ENCODE measurements at places on chromosomes 3 and 15. TPM values are rescaled to one million over a fixed set of nuclear protein-coding genes. Genes with fewer than 3 reads are reported as not detected.

The LPP gene
- 11.7 TPM for total RNA-seq

The ERC2 gene
- 59.7 TPM for total RNA-seq

The RLBP1 gene
- total RNA-seq: 2.3 TPM

The KLHL40 gene
- total RNA-seq: not detected

The UROC1 gene
- total RNA-seq: not detected

The KBTBD13 gene
- not detected for total RNA-seq

The TIPARP gene
- total RNA-seq: 34.0 TPM

The CKMT1A gene
- total RNA-seq: 5.6 TPM

The HTR3E gene
- total RNA-seq: not detected

DNA sequence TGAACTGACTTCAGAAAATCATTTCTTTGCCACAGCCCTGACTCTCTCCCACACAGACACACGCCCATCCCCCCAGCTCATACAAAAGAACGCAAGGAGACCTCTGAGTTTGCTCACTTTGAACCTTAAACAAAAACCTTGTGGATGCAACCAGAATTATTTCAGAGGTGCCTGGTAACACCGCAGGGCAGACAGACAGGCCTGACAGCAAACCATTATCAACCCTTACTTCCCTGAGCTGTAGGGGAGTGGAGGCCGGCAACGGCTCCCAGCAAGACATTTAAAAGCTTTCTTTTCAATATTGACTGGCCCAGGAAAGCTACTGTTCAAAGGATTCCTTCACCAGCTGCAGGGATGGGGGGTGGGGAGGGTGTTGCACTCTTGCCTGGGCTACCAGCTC lies 2.0 kb upstream of the EFCC1 start:
- DNase-seq: no peak

DNA sequence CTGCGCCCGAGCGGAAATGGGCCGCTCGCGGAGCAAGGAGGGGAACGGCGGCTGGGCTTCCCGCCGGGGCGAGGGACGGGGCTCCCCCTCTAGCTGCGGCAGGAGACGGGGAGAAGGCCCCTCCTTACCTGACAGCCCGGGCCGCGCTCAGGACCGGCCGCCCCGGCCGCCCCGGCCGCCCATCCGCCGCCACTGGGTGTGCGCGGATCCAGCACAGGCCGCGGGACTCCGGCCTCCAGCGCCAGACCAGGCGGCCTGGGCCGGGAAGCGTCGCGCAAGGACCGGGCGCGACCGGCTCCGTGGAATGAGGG lies 296 bp downstream of the TPRA1 start:
- DNase-seq: peak; percentile 40

DNA sequence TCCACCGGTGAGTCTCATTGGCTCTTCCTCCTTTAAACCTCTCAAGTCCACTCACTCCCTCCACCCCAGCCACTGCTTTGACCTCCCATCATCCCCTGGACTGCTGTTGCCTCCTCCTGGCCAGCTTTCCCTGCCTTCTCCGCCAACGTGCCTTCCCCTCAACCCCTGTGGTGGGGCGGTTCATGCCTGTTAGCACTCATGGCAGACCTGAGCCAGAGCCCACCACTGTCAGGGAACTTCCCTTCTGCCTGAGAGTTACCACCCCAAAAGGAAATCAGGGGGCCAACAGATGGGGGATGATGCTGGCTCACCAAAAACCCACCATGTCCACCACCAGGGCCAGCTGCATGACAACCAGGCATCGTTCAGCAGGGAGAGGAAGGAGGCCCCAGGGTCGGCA lies 44.2 kb upstream of the SLC6A1 start:
- no peak for DNase-seq

DNA sequence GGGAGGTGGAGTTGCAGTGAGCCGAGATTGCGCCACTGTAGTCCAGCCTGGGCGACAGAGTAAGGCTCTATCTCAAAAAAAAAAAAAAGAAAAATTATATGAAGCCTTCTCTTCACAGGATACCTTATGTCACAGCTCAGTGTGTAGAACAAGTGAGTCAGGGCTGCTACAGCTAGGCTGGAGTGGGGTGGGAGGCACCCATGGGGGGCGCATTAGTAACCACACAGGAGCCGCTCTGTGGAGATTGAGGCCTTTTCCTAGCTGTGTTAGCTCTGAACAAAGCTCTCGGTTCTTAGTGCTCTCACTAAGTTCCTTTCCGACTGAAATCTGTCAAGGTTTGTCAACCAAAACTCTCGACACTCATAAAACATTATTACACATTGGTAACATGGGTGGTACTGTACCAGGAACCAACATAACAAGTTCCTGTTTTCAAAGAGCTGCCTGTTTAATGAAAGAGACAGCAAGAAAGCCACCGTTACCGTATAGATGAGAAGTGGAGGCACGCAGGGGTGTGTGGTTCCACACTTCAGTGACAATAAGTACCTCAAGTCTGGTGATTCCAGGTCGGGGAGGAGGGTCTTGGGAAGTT lies 4.5 kb downstream of the LRRC31 start:
- no peak for DNase-seq

GRCh38 chr3:62133015-62133414 lies 240.3 kb downstream of the FEZF2 start:
- DNase-seq: no peak

- DNase-seq: no peak
Observed at GRCh38 chr3:162544246-162544645, 1047.6 kb downstream of the OTOL1 start.

DNA sequence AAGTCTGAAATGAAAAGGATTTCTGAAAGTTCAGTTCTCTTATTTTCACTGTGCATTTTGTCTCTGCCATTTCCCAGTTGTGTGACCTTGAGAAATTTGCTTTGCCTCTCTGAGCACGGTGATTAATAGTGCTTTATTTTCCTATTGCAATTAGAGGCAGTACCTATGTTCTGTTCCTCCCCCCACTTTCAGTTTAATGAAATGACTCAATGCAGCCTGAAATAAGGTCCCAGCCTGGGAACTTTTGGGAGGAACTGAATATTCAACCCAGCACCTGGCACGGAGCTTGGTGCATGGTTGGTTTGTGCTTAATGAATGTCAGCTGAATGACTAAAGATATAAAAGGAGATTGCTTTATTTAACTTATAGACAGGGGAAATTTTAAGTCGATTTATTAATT lies 352.6 kb downstream of the PDCD6IP start:
- no peak for DNase-seq

DNA sequence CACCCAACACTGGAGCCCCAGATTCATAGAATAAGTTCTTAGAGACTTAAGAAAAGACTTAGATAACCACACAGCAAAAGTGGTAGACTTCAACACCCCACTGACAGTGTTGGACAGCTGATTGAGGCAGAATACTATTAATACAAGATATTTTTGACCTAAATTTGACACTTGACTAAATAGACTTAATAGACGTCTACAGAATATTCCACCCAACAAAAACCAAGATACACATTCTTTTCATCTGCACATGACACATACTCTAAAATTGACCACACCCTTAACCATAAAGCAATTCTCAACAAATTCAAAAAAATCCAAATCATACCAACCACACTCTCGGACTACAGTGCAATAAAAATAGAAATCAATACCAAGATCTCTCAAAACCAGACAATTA lies 179.8 kb upstream of the TPM1 start:
- DNase-seq: no peak

DNA sequence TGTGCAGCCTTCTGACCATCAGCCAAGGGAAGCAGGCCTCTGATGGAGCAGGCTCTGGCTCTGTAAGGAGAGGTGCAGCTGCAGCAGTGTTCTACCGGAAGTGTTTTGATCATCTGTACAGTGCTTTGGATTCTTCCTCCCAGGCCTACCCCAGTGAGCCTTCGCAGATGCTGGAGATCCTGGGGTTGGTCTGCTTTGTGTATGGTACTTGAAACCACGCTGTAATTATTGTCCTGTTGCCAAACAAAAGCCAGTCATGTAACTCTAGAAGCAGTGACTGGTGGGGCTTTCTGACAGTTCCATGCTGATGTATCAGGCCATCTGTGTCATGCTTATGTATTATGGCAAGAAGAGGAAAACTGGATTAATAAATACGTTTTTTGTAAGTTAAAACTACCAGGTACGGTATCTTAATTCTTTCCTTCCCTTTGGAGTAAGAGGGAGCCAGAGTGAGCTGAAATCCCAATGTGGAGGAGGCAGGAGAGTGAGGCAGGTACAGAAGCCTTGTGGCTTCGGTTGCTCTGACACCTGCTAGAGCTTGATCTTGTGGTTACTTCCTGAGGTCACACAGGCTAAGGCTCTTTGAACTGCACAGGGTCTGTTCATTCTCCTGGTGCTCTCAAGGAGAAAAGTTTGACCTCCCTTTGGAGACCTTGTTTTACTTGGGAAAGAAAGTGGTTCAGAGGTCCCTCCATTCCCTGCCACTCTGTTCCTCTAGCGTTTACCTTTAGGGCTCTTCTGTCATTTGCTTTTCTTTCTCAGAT lies 3.7 kb downstream of the TMEM42 start:
- no peak for DNase-seq

- no peak for DNase-seq
Observed at GRCh38 chr15:101437209-101437608, 52.3 kb downstream of the PCSK6 start.

GRCh38 chr3:56302417-56302816 lies 165.8 kb downstream of the ERC2 start:
- DNase-seq: no peak

DNA sequence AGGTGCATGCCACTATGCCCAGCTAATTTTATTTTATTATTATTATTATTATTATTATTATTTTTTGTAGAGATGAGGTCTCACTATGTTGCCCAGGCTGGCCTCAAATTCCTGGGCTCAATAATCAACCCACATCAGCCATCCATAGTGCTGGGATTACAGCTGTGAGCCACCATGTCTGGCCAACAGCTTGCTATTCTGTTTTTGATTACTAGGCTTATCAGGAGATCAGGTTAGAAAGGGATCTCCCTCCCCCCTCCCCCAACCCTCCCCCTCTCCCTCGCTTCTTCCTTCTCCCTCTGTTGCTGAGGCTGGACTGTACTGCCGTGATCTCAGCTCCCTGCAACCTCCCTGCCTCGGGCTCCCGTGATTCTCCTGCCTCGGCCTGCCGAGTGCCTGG lies 8.6 kb downstream of the CLN6 start:
- no peak for DNase-seq

DNA sequence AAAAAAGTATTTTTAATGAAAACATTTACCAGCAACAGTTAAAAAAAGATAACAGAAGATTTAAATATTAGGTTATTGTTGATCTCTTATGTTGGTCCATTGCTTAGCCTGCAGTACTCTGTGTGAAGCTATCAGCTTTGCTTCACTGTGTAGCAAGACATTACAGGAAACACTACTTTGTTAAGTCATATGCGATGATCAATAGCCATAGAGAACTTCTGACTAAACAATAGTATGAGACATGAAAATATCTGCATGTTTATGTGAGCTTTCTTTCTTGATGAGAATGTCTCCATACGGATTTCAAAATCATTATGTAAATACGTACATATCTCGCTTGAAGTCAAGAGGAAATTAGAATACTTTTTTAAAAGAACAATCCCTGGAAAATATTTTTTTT lies 27.0 kb upstream of the CAPN3 start:
- DNase-seq: no peak

GRCh38 chr3:130529486-130530215 lies 12.7 kb downstream of the COL6A6 start:
- DNase-seq: no peak

DNA sequence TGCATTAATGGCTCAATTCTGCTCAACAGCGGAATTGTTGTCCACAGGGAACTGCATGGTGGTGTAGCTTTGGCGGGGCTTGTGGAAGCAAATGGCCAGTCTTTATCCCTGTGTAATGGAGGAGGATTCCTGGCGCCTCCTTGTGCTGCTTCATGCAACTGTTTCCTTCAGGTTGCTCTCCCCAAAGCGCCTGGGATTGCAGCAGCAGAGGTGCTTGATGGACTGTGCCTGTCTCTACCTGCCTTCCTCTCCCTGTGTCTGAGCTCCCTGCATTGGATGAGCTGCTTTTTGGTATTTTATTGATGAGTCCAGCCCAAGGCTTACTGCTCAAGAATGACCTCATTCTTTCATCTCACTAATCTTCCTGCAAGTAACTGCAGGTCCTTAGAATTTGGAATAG lies 72.9 kb upstream of the NDN start:
- DNase-seq: no peak

GRCh38 chr3:20396335-20396734 lies 210.3 kb upstream of the SGO1 start:
- DNase-seq: no peak

DNA sequence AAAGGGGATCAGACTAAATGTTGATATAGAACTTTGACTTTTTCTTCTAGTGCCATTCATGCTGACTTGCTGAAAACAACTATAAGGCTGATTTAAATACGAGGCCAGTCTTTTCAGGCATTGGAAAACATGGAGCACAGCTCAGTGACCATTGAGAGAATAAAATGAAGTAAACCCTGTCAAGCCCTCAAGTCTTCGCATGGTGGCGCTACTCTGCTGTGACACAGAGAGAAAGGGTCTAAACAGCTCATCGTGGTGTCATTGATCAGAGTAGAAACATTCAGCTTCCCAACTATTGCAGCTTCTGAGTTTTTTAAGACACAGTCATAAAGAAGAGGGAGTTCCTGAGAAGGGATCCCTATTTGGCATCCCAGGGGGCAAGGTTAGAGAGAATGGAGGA lies 716.2 kb downstream of the DIPK2A start:
- no peak for DNase-seq

- DNase-seq: peak; percentile 61
Observed at GRCh38 chr3:15512166-15512565, 9.3 kb downstream of the COLQ start.

DNA sequence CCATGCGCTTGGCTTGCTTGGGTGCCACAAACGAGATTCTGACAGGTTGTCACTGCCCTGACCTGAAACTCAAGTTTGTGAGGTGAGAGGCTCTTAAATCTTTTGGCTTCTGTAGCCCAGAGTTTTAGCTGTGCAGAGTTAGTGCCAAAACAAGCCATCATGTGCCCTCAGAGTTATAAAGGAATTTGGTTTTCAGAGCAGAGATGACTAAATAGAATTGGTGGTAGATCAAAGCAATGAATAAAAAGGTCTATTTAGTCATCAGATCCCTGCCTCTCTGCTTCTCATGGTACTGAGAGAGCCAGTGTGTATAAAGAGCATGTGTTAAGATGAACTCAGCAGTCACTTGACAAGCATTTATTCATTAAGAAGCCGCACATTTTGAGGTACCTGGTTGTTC lies 207.5 kb upstream of the DPH6 start:
- DNase-seq: no peak

DNA sequence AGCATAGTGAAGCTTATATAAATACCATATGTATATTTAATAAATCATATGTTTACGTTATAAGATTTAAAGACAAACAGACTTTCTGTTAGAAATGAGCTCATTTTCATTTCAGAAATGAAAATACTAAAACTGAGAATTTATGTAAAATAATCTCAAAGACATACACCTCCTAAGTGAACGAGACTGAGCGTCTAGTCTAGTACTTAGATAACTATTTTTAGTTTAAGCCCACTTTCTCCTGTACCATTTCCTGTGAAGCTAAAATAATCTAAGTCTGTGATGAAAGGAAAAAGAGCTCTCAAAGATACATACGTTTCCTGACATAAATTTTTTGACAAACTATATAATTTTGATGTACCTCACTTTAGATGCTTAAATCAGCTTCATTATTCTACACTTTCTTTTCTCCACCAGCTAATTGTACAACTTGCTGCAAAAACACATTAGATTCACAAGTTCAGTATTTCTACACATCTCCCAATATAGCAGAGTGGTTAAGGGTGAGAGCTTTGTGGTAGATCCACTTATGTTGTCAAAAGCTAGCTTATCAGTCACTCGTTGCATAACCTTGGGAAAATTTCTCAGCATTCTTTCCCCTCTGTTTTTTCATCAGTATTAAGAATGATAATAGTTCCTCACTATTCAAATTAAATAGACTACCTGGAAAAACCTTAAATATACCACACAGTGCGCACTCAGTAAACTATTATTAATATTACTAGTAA lies 703.0 kb downstream of the PLOD2 start:
- no peak for DNase-seq

- no peak for DNase-seq
Observed at GRCh38 chr3:167162083-167162482, 218.0 kb downstream of the ZBBX start.

Measured in occipital lobe (tissue), 3 donors.